ENCODE measurements at places on chromosomes 2 and 18. TPM values are rescaled to one million over a fixed set of nuclear protein-coding genes. Genes with fewer than 3 reads are reported as not detected.

CD8A gene
- total RNA-seq, result not detected

MAL gene
- not detected for total RNA-seq

VIT gene
- total RNA-seq, result 3.4 TPM

KCNG3 gene
- total RNA-seq, result not detected
